ENCODE measurements at places on chromosomes 12 and 14.

DNA sequence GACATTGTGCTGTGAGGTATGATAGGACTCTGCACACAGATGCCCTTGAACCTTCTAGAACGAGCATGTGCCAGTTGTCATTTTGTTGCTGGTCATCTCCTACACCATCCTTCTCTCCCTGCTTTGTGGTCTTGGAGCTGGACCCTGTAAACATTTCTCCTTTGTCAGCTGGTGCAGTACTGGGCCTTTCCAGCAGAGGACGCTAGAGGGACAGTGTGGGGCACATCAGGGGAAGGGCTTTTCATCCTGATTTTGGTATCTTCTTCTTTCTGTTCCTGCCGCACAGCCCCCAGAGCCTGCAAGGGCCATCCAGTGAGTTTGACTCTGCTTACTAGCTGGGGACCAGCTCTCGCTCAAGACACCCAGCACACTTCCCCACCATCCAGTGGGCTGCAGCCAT lies 484.6 kb downstream of the AACS start:
- peaks cover 9% of the 10 kb centered on the region for H3K27me3 ChIP-seq
- no peak for DNase-seq
- no peak overlapping the region for H3K4me3 ChIP-seq
- H3K4me1 ChIP-seq = no peaks in the 10 kb centered on the region

DNA sequence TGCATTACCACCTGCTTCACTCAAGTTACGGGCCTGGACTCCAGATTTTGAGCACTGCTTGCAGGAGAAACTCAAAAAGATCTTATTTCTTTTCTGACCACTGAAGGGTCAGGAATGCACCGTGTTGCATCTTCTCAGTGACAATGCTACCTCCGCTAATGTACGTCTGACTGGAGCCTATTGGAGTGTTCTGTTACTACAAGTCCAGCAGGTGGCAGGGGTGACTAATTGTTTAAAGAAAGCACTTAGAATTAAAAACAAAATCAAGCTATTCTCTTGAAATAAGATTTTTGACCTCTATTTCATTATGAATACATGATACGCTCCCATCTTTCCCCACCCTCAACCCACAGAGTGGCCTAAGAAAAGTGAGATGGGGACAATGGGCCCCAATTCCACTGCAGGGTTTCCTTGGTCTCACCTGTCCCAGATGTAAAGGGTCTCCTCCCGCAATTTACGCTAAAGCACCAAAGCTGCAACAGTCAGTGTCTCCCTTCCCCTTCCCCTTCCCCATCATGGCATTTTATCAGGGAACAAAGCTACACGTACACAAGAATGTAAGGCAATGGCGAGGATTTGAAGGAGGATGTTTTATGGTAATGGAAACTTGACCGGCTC lies 2.2 kb downstream of the TBPL2 start:
- H3K27ac ChIP-seq = no peak overlapping the region
- H3K4me1 ChIP-seq = peaks cover 5% of the 10 kb centered on the region
- H3K27me3 ChIP-seq = peaks cover 14% of the 10 kb centered on the region

DNA sequence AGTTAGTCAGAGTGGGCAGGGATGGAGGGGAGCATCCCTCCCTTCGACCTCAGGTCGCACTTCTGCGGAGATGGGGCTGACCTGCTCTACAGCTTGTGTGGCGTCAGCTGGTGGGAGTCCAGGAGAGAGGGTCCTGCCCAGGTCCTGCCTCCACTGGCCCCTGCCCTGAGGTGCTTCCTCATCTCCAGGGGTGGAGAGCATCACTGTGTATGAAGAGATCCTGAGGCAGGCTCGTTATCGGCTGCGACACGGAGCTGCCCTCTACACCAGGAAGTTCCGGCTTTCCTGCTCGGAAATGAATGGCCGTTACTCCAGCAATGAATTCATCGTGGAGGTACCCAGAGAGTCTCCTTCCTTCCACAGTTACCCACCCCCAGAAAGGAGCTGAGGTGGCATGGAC lies 20.2 kb downstream of the CLSTN3 start:
- no peaks in the 10 kb centered on the region for H3K27me3 ChIP-seq
- peaks cover 6% of the 10 kb centered on the region for H3K4me1 ChIP-seq
- peaks cover 34% of the 10 kb centered on the region for H3K36me3 ChIP-seq
- H3K4me3 ChIP-seq = no peak overlapping the region
- no peak for DNase-seq

DNA sequence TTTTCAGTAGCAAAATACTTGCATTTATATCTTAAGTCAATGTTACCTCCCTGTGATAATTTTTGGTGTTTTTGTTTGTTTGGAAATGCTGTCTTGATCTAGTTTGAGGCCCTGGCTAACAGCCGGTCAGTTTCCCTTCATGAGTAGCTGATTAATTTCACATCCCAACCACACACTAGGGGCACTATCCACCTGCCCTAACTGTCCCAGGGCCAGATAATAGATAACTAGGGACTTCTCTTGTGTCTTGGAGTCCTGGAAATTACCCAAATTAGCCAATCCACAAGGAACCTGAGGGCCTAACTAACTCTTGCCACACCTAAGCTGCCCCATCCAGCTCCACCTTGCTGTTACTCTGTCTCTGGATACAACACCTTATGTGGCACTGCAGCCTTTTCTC lies 399.9 kb downstream of the FOXG1 start:
- no peaks in the 10 kb centered on the region for H3K4me1 ChIP-seq
- H3K4me3 ChIP-seq = no peak overlapping the region
- H3K36me3 ChIP-seq = no peaks in the 10 kb centered on the region
- H3K27ac ChIP-seq = no peak overlapping the region
- no peak for DNase-seq

- no peak for DNase-seq
- H3K27me3 ChIP-seq = peaks cover 3% of the 10 kb centered on the region
- H3K36me3 ChIP-seq = peaks cover 4% of the 10 kb centered on the region
- no peak overlapping the region for H3K4me3 ChIP-seq
- no peak overlapping the region for H3K27ac ChIP-seq
These were observed 154.8 kb upstream of the NEDD1 start for GRCh38 chr12:96752211-96752610.

DNA sequence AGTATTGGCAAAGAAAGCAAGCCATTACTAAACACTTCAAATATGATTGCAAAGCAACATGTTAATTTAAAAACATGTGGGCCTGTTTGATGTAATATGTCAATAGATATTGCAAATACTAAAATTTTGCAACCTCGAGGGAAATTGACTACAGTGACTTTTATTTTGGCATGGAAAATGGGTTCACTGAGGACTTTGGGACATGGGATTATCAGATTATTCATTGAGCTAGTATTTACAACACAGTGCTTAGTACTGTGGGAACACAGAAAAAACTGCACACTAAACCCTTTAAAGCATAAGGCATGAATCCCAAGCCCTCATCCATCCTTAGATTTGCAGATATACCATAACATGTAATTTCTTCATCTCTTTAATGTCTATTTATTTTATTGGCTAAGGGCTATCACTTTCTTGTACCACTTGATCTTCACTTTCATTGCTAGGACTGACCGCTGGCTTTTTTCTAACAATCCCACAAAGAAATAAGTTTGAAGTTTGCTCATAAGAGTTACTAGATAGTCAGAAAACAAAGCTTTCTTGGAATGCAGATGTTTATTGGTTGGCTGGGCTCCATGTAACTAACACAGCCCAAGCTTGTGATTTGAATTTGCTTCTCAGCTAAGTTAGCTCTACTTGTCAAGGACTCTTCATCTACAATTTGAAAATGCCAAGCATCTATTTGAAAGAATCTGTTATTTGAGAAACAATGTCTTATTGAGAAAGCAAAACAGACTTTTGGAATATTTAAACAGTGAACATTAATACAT lies 48.7 kb downstream of the PPFIBP1 start:
- no peaks in the 10 kb centered on the region for H3K27me3 ChIP-seq
- no peak overlapping the region for H3K27ac ChIP-seq
- DNase-seq = no peak
- peaks cover 5% of the 10 kb centered on the region for H3K4me1 ChIP-seq
- H3K4me3 ChIP-seq = no peak overlapping the region
- H3K36me3 ChIP-seq = peaks cover 34% of the 10 kb centered on the region

DNA sequence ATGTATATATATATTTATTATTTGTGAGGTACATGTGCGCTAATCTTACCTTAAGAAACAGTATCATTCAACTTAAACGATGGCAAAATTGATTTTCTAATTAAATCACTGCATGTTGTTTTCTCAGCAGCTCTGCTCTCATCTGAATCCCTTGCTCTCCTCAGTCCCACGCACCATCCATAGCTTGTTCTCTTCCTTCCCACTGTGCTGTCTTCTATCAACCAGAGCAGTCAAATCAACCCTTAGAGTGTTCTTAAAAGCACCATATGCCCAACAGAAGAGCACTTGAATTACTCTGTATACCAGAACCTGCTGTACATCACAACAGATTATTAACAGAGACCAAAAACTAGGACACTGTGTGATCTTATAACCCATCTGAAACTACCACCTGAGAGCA lies 209.4 kb upstream of the G2E3 start:
- peaks cover 3% of the 10 kb centered on the region for H3K36me3 ChIP-seq
- H3K27ac ChIP-seq = no peak overlapping the region
- H3K4me3 ChIP-seq = no peak overlapping the region
- H3K27me3 ChIP-seq = peaks cover 4% of the 10 kb centered on the region

GRCh38 chr14:72902801-72903530 lies 9.1 kb upstream of the DPF3 start:
- H3K4me3 ChIP-seq = no peak overlapping the region
- no peak overlapping the region for H3K27ac ChIP-seq
- no peaks in the 10 kb centered on the region for H3K36me3 ChIP-seq
- peaks cover 7% of the 10 kb centered on the region for H3K4me1 ChIP-seq

- H3K4me1 ChIP-seq = no peaks in the 10 kb centered on the region
- no peaks in the 10 kb centered on the region for H3K36me3 ChIP-seq
- H3K4me3 ChIP-seq = no peak overlapping the region
- no peaks in the 10 kb centered on the region for H3K27me3 ChIP-seq
- no peak overlapping the region for H3K27ac ChIP-seq
- no peak for DNase-seq
These were observed 812.8 kb downstream of the C12orf50 start for GRCh38 chr12:87216436-87216835.

GRCh38 chr12:49109641-49110463 lies 795 bp downstream of the LMBR1L start:
- peak overlapping the region; percentile 99 for H3K4me3 ChIP-seq
- H3K27me3 ChIP-seq = no peaks in the 10 kb centered on the region
- no peaks in the 10 kb centered on the region for H3K36me3 ChIP-seq
- DNase-seq = no peak
- peak overlapping the region; percentile 98 for H3K27ac ChIP-seq
- H3K4me1 ChIP-seq = peaks cover 28% of the 10 kb centered on the region

- no peak overlapping the region for H3K4me3 ChIP-seq
- no peak for DNase-seq
- no peaks in the 10 kb centered on the region for H3K36me3 ChIP-seq
- H3K4me1 ChIP-seq = no peaks in the 10 kb centered on the region
- H3K27ac ChIP-seq = no peak overlapping the region
These were observed 42.7 kb upstream of the TMEM132C start for GRCh38 chr12:128224226-128224625.

DNA sequence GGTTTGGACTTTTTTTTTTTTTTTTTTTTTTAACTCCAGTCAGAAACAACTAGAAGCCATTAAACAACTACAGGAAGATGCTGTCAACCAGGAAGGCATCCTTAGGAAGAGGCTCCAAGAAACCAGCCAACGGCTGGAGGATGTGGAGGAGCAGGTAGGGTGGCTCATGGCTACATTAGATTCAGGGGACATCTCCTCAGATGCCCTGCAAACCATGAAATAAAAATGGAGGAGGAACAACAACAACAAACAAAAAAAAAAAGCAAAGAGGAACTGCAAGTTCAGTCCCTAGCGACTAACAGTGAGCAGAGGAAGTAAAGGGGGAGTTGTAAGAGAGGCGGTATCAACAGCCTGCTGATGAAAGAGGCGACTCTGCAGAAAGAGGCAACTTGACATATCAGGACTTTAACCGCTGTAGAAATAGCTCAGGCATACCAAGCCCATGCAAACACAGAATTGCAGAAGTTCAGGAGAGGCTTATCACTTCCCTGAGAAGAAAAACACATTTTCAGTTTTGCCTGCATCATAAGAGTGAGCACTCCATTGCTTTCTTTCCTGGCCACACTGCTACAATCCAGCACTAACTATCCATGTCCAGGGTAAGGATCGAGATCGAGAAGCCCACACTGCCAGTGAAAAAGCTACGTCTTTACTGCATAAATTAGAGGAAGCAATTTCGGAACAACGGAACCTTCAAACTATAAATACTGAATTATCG lies 103.5 kb upstream of the BCAT1 start:
- no peak overlapping the region for H3K4me3 ChIP-seq
- peak overlapping the region; percentile 19 for H3K27ac ChIP-seq
- no peaks in the 10 kb centered on the region for H3K4me1 ChIP-seq
- DNase-seq = no peak

- H3K4me1 ChIP-seq = peaks cover 5% of the 10 kb centered on the region
- no peak overlapping the region for H3K27ac ChIP-seq
- no peak overlapping the region for H3K4me3 ChIP-seq
- H3K27me3 ChIP-seq = no peaks in the 10 kb centered on the region
These were observed 28.7 kb upstream of the SOS2 start for GRCh38 chr14:50260072-50260471.

DNA sequence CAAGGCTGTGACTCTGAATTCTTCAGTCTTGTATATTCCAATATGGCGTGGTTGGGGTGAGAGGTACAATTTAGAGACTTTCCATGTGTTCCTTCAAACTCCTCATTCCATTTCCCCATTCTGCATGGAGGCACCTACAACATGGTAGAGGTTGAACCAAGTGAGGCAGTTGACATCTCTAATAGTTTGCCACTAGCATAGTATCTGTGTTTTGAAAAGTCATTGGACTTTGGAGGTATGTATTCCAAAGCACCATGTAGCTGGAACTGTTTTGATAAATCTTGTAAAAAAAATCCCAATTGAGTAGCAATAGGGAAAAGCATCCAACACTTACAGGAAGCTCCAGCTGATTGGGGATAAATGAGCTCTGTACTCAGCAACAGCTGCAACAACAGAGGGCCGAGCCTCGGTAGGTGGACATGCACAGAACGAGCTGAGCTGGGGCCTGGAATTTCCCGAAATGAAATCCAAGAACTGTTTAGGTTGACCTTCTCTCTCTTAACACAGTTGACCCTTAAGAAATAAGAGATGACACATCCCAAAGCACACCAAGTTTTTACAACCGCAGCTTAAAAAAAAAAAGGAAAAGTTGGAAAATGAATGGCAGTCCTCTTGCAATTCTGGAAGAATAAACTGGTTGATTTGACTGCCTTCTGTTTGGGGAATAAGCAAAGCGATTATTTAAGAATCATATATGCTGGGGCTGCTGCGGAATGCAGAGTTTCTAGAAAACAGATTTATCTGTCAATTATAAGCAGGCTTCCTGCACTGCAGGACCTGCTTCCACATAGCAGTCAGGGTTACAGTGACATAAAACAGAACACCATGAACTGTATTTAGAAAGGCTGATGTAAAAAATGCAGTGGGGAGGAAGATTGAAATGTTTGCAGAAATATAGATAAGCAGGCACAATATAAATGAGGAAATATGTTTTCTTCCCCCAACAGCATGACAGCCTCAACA lies 194.6 kb upstream of the KRR1 start:
- peak overlapping the region; percentile 32 for H3K4me3 ChIP-seq
- H3K4me1 ChIP-seq = peaks cover 61% of the 10 kb centered on the region
- peak overlapping the region; percentile 84 for H3K27ac ChIP-seq
- H3K27me3 ChIP-seq = no peaks in the 10 kb centered on the region

GRCh38 chr12:104164634-104165033 lies 26.6 kb upstream of the NFYB start:
- no peaks in the 10 kb centered on the region for H3K4me1 ChIP-seq
- DNase-seq = no peak
- no peaks in the 10 kb centered on the region for H3K27me3 ChIP-seq
- no peak overlapping the region for H3K27ac ChIP-seq
- no peaks in the 10 kb centered on the region for H3K36me3 ChIP-seq

GRCh38 chr14:54807881-54808280 lies 94.7 kb downstream of the GCH1 start:
- DNase-seq = no peak
- peaks cover 11% of the 10 kb centered on the region for H3K4me1 ChIP-seq
- H3K27me3 ChIP-seq = peaks cover 40% of the 10 kb centered on the region
- H3K4me3 ChIP-seq = no peak overlapping the region
- H3K36me3 ChIP-seq = no peaks in the 10 kb centered on the region
